HFFc6 (cell line): ENCODE measurements at places on chromosomes 2 and 18. TPM values are rescaled to one million over a fixed set of nuclear protein-coding genes. Genes with fewer than 3 reads are reported as not detected.

The ALPI gene
- total RNA-seq = not detected in 3 replicates

The PSMA8 gene
- not detected in 3 replicates for total RNA-seq

- no peak for DNase-seq
These were observed 933.7 kb downstream of the NRXN1 start for GRCh38 chr2:50098242-50098641.

GRCh38 chr2:150788426-150789140, 301.1 kb upstream of the RND3 start:
- peak; percentile 44 for DNase-seq

- no peak for DNase-seq
These were observed 46.8 kb upstream of the PXDN start for GRCh38 chr2:1791006-1791605.

- DNase-seq = no peak
These were observed 168.1 kb downstream of the SETBP1 start for GRCh38 chr18:44848644-44849335.
